Right lobe of liver (tissue), 6 donors: ENCODE measurements at places on chromosomes 6 and 20. TPM values are rescaled to one million over a fixed set of nuclear protein-coding genes. Genes with fewer than 3 reads are reported as not detected.

CFAP61 gene
- not detected for total RNA-seq

DNA sequence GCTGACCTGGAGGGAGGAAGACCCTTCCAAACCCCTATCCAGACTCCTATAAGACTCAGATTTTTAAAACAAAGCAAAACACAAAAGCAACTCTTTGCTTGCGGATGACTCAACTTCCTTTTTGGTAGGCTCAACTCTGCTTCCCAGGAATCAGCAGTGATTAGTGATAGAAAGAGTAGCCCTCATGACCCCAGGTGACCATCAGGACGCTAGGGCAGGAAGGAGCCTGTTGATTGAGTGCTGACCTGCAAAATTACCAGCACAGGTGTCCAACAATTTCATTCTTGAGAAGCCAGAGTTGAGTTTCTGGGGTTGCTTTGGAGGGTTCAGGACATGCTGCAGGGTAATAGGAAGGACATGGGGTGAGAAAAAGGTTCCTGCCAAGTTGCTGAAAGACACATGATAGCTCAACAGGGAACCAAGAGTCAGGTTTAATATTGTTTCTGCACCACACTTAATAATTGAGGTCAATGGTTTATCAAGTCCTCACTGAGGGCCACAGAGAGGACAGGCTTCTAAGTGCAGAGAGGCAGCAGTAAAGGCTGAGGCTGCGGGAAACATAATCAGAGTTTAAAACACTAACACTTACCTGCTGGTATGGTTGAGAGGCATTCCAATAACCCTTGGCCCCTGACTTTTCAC, 67.4 kb upstream of the BMP2 start:
- H3K4me1 ChIP-seq = peaks cover 3% of the 10 kb centered on the region
- no peaks in the 10 kb centered on the region for H3K27me3 ChIP-seq
- H3K27ac ChIP-seq = peak overlapping the region; percentile 39
- H3K4me3 ChIP-seq = no peak overlapping the region
- DNase-seq = no peak

- H3K27me3 ChIP-seq = no peaks in the 10 kb centered on the region
- no peak overlapping the region for H3K27ac ChIP-seq
- no peak for DNase-seq
- no peaks in the 10 kb centered on the region for H3K36me3 ChIP-seq
- H3K4me3 ChIP-seq = no peak overlapping the region
Observed at GRCh38 chr6:16127471-16127870, 1.4 kb upstream of the MYLIP start.

GRCh38 chr6:157912326-157912725, 69.3 kb upstream of the SYNJ2 start:
- no peak overlapping the region for H3K4me3 ChIP-seq
- H3K27me3 ChIP-seq = no peaks in the 10 kb centered on the region
- H3K4me1 ChIP-seq = no peaks in the 10 kb centered on the region
- peaks cover 23% of the 10 kb centered on the region for H3K36me3 ChIP-seq

DNA sequence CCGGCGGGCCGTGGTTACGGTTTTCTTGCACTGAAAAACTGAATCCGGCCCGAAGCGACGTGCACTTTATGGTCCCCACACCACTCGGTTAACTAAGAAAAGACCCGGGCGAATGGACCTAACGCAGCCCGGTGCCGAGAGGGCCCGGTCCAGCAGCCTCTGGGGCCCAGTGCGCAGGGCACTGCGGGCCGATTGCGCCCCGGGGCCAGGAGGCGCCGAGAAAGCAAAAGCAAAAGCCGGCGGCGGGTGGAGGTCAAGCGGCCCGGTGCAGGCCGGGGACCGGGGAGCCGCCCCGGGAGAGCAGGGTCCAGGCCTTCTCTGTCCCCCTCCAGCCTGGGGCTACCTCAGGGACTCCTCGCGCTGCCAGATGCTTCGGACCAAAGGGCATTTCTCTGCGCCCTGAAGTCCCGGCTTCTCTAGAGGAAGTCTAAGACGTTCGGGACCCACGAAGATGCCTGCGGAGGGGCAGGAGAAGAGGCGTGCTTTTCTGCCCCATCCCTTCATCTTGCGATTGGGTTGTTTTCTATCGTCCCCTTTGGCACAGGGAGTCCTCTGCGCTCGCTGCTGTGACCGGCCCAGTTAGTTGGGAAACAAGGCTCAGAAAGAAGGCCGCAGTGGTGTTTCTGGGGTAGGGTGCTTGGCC, 4.4 kb downstream of the FOXF2 start:
- H3K4me1 ChIP-seq = no peaks in the 10 kb centered on the region
- no peak for DNase-seq
- H3K36me3 ChIP-seq = no peaks in the 10 kb centered on the region
- H3K27ac ChIP-seq = no peak overlapping the region
- peak overlapping the region; percentile 23 for H3K4me3 ChIP-seq
